ENCODE measurements at places on chromosomes 3 and 15.

- DNase-seq, result no peak
These were observed 13.4 kb downstream of the SPICE1 start for GRCh38 chr3:113501597-113501996.

DNA sequence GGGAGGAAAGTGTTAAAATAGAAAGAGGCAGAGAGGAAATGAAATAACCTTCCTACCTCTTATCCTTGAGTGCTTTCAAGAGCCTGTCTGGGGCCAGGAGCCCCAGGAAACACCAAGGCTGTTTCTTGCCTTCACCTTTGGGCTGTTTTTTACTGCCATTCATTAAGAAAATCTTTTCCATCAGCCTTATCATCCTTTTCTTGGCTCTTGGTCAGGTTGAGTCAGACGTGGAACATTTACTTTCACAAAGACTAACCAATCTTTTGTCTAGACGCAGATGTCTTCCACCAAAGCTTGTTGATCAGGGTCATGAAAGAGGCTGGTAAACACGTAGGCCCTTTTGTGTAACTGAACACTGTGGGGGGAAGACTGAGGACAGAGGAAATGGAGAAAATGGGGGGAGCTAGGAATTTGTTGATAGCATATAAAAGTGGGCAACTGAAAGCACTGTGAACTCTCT lies 151.0 kb upstream of the THBS1 start:
- DNase-seq, result peak; percentile 28

GRCh38 chr3:132772252-132772651 lies 50.0 kb upstream of the NPHP3 start:
- DNase-seq, result no peak

- no peak for DNase-seq
These were observed 7.9 kb downstream of the LYZL4 start for GRCh38 chr3:42402394-42403096.

DNA sequence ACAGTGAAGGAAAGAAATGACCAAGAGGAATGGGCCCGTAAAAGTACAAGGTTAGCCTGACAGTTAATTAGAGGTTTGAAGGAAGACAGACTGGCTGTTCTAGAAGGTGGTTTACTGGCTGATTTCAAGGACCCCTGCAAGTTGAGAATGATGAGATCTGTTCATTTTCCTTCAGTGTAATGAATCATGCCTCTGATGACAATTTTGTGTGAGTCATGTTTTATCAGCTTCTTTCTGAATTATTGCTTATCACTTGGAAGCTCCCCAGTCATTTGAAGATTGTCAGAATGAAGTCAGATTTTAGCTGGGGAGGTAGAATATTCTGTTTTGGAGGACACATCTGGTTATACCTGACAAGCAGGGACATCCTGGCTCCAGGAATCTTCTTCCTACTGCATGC lies 50.6 kb downstream of the DRD3 start:
- no peak for DNase-seq

- DNase-seq, result no peak
These were observed 15.2 kb upstream of the ANPEP start for GRCh38 chr15:89829616-89830440.

DNA sequence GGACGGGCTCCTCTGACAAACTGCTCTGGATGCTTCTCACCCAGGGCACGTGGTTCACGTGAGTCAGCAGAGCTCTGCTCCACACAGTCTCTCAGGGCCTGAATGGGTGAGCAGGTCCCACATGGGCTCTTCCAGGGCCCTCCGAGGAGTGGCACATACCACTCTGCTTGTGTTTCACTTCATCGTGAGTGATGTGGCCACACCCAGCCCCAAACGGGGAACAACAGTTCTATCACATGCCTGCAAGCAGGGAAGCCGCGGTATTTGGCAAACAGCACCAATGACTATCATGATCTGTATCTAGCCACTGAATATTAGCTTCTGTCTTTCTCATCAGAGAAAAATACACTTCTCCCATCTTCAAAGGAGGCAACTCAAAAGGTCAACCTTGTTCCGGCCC lies 352.8 kb downstream of the GABRG3 start:
- no peak for DNase-seq

Data from hepatic stellate cell (primary cell).